Right renal cortex interstitium (tissue), 3 donors: ENCODE measurements at places on chromosomes 16 and 17. TPM values are rescaled to one million over a fixed set of nuclear protein-coding genes. Genes with fewer than 3 reads are reported as not detected.

GRCh38 chr17:81428516-81428915, 33.3 kb downstream of the BAHCC1 start:
- DNase-seq, result no peak

- DNase-seq, result no peak
Observed at GRCh38 chr17:8438441-8438840, 2.8 kb downstream of the NDEL1 start.

DNA sequence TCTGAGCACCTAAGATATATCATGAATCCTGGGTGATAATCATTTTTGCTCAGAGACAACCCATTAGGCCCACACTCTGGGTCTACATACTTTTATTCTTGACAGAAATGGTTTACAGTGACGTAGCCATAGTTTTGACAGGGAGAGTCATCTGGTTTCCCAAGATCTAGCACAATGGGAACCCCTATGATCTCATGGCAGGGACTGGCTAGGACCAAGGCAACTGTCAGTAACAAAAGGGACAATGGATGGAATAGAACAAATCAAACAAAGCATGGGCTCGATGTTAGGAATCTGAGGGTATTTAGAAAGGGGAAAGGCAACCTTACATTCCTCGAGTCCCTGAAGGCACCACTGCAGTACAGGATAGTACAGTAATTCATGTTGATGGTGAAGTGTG, 20.5 kb downstream of the CFAP97D1 start:
- no peak for DNase-seq

DNA sequence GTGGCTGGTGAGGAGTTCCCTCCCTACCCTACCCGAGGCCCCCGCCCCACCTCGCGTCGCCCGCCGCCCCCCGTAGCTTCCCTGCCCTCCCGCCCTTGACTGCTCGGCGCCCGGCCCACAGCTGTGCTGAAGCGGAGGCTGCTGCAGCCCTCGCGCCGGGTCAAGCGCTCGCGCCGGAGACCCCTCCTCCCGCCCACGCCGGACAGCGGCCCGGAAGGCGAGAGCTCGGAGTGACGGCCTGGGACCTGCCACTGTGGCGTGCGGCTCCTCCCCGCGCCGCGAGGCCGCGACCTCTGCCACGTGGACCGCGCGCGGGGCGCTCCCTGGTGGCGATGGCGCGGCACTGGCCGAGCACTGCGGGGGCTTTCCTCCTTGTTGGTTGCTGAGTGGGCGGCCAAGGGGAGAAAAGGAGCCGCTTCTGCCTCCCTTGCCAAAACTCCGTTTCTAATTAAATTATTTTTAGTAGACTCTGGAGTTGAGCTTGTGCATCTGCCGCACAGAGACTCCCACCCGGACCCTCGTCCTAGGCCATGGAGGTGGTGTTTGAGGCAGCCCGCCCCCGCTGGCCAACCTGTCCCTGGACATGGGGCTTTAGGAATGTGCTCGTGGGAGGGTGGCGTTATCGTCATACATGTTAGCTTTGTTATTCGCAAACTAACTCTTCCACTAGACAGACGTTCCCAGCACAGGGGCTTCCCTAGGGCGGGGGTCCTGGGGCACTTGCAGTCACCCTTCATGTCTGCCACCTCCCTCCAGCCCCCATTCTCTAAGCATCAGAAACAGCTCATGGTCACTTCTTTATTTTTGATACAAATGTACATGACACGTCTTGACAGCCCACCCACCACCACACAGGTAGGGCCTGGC, 4.4 kb downstream of the TP53I13 start:
- no peak for DNase-seq

- DNase-seq, result no peak
Observed at GRCh38 chr17:71184716-71185115, 936.1 kb upstream of the SOX9 start.

- peak; percentile 55 for DNase-seq
Observed at GRCh38 chr16:59210955-59211541, 476.9 kb upstream of the GOT2 start.

- DNase-seq, result no peak
Observed at GRCh38 chr17:4796552-4796920, 572 bp downstream of the PSMB6 start.

- DNase-seq, result no peak
Observed at GRCh38 chr16:80790751-80791150, 13.6 kb downstream of the CDYL2 start.

DNA sequence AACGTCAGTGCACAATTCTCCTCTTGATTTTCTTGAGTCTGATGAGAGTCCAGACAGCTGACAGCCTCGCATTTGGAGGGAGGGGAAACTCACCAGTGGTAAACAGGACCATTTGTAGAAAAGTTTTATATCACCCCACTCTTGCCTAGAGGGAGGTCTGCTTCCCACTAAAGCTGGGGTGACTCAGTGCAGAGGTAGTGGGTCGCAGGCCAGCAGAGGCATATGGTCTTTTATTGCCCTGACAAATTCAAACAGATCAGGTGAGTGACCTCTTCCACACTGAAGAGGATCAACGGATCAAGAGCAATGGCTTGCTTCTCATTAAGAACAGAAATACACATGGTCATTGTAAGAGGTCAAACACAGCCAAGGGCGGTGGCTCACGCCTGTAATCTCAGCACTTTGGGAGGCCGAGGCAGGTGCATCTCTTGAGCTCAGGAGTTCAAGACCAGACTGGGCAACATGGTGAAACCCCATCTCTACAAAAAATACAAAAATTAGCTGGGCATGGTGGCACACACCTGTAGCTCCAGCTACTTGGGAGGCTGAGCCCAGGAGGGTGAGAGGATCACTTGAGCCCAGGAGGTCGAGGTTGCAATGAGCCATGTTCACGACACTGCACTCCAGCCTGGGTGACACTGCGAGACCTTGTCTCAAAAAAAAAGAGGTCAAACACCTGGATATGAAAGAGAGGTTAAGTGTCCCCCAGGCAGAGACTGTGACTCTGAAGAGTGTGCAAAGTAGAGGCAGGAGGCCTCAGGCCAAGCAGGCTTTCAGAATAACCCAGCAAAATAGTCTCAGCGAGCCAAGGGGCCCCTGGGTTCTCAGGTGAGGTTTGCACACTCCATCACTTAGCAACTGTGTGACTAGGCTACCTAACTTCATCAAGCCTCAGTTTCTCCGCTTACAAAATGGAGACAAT, 56.5 kb upstream of the ERN1 start:
- no peak for DNase-seq

GRCh38 chr16:35184356-35184870, 1725.0 kb downstream of the TP53TG3F start:
- no peak for DNase-seq

DNA sequence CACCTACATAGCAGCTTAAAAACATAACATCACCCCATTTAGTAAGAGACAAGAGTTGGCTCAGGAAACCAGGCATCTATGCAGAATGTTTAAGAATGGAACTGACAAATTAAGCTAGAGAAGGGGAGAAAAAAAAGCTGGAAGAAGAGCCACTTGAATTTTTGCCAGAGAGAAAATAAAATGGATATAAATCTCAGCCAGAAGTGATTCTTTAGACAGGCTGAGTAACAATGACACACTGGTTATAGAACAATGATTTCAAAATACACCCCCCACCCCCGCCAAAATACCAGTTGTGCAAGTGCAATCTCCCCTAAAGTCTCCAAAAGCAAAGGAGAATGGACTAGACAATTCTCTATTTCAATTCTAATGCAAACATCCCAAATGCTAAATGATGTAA, 22.4 kb downstream of the LSM12 start:
- DNase-seq, result no peak

DNA sequence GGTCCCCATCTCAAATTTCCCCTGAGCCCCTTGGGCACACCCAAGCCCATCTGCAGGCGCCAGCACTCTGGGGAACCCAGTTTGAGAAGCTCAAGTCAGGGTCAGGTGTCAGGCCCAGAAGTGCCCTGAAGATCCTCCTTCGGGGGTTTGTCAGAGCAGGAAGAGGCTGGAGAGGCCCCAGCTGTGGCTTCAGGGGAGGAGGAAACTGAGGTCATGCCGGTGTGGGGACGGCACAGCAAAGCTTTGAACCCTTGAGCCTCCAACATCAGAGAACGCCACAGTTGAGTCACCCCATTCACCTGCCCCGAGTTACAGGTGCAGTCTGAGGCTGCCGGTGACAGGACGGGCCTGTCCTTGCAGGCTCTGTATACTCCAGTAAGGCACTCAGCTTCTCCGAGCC, 140.2 kb upstream of the CIBAR2 start:
- no peak for DNase-seq

DNA sequence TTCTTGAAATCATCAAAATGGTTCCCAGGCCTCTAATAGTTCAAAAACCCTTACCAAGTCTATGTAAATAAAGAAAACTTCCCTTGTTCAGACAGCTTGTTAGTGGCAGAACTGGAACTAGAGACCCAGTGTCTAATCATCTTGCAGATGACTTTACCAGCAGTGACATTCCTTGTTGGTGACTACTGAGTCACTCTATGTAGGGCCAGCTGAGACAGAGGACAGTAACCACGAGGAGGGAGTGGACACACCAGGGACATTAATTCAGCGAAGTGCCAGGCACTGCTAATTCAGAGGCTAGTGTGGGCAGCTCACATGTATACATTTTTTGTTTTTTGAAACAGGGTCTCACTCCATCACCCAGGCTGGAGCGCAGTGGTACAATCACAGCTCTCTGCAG, 6.1 kb upstream of the HEATR3 start:
- no peak for DNase-seq

The ADGRG3 gene
- polyA plus RNA-seq, result 0.16 TPM

The FBXW10B gene
- polyA plus RNA-seq, result 0.61 TPM

The LGALS9 gene
- 15.8 TPM for polyA plus RNA-seq

The DLX4 gene
- polyA plus RNA-seq, result 0.39 TPM

The CACNA1H gene
- 18.4 TPM for polyA plus RNA-seq

The HCFC1R1 gene
- 57.1 TPM for polyA plus RNA-seq

The DNAAF8 gene
- 2.3 TPM for polyA plus RNA-seq

The KRT28 gene
- not detected for polyA plus RNA-seq

The FBXO39 gene
- polyA plus RNA-seq, result 0.14 TPM

The MNT gene
- 10.6 TPM for polyA plus RNA-seq

The TMEM88 gene
- polyA plus RNA-seq, result 27.1 TPM
